Activated T-cell treated with anti-CD3 and anti-CD28 coated beads, Interleukin-2, amount 50 U/mL, for 72 hours (primary cell): ENCODE measurements at places on chromosomes 4 and X. TPM values are rescaled to one million over a fixed set of nuclear protein-coding genes. Genes with fewer than 3 reads are reported as not detected.

The DCUN1D4 gene
- 45.6 TPM for total RNA-seq

The PCYT1B gene
- 0.12 TPM for total RNA-seq

The PTTG2 gene
- not detected for total RNA-seq

The JAKMIP1 gene
- total RNA-seq = 33.7 TPM

The CLCN4 gene
- total RNA-seq = 0.19 TPM

The GATA1 gene
- 0.22 TPM for total RNA-seq

The NKX3-2 gene
- not detected for total RNA-seq

- peak; percentile 49 for DNase-seq
Observed at GRCh38 chr4:76738086-76738931, 159.6 kb downstream of the SOWAHB start.

DNA sequence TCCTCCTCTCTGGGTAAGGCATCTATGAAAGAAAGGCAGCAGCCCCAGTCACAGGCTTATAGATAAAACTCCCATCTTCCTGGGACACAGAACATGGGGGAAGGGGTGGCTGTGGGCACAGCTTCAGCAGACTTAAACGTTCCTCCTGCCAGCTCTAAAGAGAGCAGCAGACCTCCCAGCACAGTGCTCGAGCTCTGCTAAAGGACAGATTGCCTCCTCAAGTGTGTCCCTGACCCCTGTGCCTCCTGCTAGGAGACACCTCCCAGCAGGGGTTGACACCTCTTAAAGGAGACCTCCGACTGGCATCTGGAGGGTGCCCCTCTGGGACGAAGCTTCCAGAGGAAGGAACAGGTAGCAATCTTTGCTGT is 89.9 kb downstream of the EFHC2 start:
- no peak for DNase-seq

DNA sequence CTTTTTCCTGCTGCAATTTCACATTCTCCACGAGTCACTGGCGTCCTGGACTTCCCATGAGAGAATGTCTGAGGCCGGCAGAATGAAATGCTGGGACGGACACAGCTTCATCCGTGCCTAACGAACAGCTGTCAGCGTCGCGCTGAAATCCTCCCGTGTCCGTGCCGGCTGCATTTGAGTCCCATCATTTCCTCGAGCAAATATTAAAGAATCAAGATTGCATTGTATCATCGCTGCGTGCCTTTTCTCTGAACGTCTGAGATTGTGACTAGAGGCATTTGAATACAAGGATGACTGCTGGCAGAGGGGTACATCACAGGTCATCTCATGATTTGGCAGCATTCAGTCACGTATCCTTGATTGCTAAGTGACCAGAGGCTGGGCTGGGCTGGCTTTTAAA is 279.9 kb downstream of the ASMT start:
- no peak for DNase-seq

- no peak for DNase-seq
Observed at GRCh38 chr4:55468724-55469123, 73.0 kb downstream of the TMEM165 start.

GRCh38 chrX:12955882-12956703 is 18.8 kb upstream of the TMSB4X start:
- DNase-seq = peak; percentile 80

- no peak for DNase-seq
Observed at GRCh38 chr4:156945532-156945931, 26.1 kb downstream of the PDGFC start.

DNA sequence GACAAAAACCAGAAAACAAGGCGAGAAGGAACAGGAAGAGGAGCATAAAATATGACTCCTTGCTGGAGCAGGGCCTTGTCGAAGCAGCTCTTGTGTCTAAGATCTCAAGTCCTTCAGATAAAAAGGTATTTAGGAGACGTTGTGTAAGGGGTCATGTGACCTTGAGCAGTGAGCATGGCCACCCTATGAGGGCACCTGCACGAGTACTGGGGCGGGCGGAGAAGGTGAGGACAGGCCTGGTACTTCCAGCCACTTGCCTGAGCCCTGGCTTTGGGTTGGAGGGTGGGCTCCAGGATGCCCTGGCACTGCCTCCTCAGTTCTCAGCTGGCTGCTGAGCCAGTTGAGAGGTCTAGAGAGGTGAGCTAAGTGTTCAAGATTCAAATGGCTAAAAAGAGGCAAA is 29.9 kb downstream of the NSD2 start:
- no peak for DNase-seq

DNA sequence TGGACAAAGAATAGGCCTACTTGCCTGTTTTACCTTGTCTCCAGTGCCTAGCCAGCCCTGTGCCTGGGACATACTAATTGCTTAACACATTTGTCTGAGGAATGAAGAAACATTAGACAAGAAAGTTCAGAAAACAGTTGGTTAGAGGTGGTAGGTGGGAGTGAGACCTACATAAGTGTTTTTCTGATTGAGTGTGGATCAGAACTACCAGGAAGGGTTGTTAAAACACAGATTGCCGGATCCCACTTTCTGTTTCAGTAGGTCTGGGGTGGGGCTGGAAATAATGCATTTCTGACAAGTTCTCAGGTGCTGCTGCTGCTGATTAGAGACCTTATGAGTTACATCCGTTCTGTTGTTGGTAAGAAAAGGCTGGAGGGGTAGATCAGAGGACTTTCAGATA is 5.7 kb upstream of the JADE1 start:
- no peak for DNase-seq

- no peak for DNase-seq
Observed at GRCh38 chr4:1887052-1887451, 15.9 kb downstream of the NSD2 start.

- no peak for DNase-seq
Observed at GRCh38 chr4:83767067-83767466, 231.2 kb downstream of the GPAT3 start.

DNA sequence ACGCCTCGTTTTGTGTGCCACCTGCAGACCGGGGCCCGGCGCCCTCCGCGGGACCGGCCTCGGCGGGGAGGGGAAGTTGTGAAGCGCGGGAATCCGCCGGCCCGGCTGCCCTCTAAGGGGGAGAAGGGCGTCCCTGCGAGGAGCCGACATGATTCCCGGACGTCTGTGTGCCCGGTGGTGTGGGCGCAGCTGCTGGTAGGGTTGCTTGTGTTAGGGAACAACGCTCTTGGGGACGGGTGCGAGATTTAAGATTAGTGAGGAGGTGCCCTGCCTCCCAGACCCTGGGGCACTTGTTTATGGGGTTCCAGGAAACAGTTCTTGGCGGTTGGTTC is 627 bp downstream of the CDKN2AIP start:
- DNase-seq = peak; percentile 61

DNA sequence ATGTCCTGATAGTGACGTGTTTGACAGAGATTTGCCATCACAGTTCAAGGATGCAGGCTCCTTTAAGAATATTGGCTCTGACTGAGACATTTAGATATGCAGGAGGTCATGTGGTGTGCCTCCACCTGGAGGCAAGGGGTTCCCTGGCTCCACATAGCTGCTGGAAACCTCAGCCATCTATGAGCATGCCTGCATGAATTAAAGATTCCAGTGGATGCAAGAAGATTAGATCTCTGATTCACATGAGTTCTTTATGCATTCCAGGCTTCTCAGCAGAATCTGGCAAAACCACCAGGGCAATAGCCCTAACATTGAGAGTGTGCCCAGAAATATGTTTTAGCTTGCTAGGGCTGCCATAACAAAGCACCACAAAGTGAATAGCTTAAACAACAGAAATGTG is 298.5 kb upstream of the AADAT start:
- no peak for DNase-seq

GRCh38 chrX:133608406-133608805 is 193.1 kb upstream of the GPC4 start:
- no peak for DNase-seq

GRCh38 chr4:104330125-104330905 is 164.4 kb downstream of the CXXC4 start:
- no peak for DNase-seq

- no peak for DNase-seq
Observed at GRCh38 chrX:133646719-133647116, 231.4 kb upstream of the GPC4 start.

- no peak for DNase-seq
Observed at GRCh38 chrX:9195199-9195880, 161.4 kb upstream of the FAM9B start.

GRCh38 chrX:7146703-7147412 is 654 bp upstream of the STS start:
- DNase-seq = peak; percentile 5

DNA sequence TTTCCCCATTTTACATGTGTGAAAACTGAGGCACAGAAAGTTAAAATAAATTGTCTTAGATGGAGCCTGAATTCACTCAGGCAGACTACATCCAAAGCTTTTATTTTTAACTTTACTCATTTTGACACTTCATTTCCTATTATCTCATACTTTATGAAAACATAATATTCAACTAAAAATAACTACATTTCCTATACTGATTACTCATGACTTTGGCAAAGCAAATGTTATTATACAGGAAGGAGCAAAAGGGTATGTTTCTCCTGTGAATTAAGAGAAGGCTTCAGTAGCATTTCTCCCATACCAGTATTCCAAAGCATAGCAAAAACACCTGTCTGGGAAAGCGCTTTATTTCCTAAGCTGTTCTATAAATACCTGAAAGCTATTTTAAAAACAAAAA is 178.6 kb downstream of the ADAMTS3 start:
- DNase-seq = no peak

GRCh38 chrX:38831949-38832348 is 30.7 kb downstream of the MID1IP1 start:
- DNase-seq = no peak

- DNase-seq = no peak
Observed at GRCh38 chr4:100299046-100299840, 109.0 kb upstream of the DDIT4L start.

DNA sequence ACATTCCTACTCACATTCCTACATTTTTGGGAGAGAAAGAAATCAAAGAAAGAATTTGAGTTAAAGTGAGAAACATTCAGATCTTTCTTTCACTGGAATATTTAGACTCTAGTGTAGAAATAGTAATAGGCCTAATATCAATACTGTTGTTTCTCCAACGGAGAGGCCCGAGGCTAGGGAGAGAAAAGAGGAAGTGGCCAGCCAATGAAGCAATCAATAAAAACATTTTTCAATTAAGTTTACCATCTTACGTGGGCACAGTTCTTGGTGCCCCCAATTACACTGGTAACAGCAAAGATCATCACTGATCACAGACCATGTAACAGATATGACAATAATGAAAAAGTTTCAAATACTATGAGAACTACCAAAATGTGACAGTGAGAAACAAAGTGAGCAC is 281.4 kb downstream of the GPM6A start:
- DNase-seq = no peak

- DNase-seq = no peak
Observed at GRCh38 chrX:3582451-3582850, 131.0 kb downstream of the PRKX start.
